ENCODE measurements at places on chromosomes 1 and 21. TPM values are rescaled to one million over a fixed set of nuclear protein-coding genes. Genes with fewer than 3 reads are reported as not detected.
A peak's percentile ranks its signal among the peaks of the same experiment; 100 is the strongest.

DNA sequence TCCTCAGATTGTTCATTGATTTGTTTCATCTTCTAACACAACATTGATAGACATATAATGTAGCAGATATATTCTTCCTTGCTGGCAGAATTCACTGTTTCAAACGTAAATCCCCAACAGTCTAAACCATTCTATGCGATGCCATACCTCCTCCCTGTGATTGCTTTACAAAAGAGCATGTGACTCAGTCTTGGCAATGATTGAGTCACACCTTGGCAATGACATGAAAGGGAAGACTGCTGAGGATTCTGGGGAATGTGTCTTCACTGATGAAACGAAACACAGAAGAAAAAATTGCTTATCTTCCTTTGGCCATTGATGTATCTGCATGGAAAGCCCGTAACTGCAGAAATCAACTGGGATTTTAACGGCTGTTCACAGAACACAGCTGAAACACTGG is 409.6 kb upstream of the ZRANB2 start:
- no peak for DNase-seq

DNA sequence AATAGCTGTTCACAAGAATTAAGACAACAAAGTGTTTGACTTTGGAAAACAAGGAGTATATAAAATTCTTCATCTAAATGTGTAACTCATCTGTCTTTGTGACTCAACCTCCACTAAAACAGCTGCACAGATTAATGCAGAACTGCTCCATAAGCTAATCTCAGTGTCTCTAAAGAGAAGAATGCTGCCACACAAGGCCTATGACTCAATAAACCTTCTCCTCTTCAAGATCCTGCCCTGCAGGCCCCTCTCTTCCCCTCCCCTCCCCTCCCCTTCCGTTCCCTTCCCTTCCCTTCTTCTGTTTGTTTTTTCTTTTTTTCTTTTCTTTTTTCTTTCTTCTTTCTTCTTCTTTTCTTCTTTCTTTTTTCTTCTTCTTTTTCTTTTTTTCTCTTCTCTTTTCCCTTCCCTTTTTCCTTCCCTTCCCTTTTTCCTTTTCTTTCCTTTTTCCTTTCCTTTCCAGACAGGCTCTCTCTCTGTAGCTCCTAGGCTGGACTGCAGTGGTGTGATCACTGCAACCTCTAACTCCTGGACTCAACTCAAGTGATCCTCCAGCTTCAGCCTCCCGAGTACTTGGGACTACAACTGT is 1052.8 kb downstream of the BRINP3 start:
- peak; percentile 21 for DNase-seq

DNA sequence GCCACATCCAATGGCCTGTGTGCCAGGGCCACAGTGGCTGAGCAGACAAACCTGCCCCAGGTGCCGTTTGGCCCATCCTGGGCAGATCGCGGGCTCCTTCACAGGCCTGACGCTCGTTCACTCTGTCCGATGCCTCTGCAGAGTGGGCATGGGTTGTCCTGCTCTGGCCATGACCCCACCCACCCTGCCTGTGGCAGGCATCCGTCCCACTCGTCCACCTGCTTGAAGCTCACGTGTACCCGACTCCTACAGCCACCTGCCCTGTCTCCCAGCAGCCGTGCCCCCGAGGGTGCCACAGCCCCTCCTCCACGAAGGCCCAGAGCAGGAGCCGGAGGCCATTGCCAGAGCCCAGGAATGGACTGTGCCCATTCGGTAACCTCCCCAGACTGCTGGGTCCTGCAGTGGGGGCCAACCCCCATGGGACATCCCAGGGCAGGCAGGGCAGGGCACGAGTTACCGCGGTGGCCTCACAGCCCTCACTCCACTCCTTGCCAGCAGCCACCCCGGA is 41.9 kb downstream of the TRIM11 start:
- DNase-seq, result no peak

The SPRR5 gene
- total RNA-seq, result not detected

The HTR6 gene
- total RNA-seq, result not detected

- DNase-seq, result no peak
Measured at GRCh38 chr1:96372881-96373280, 348.7 kb upstream of the PTBP2 start.

GRCh38 chr1:168834225-168834872 is 105.3 kb upstream of the DPT start:
- DNase-seq, result peak; percentile 24

GRCh38 chr1:17542645-17543044 is 3.1 kb downstream of the ARHGEF10L start:
- no peak for DNase-seq

- peak; percentile 30 for DNase-seq
Measured at GRCh38 chr1:162065016-162065415, 4.5 kb upstream of the NOS1AP start.

GRCh38 chr1:163924041-163924440 is 602.3 kb downstream of the NUF2 start:
- no peak for DNase-seq

GRCh38 chr1:11735854-11736745 is at the start of gene AGTRAP:
TSS of gene AGTRAP (plus strand) at chr1:11736136. CDS start at chr1:11736209, 73 bp downstream.
- DNase-seq, result peak; percentile 95

The MAN1C1 gene
- total RNA-seq, result 118 TPM

- DNase-seq, result no peak
Measured at GRCh38 chr1:86195281-86195680, 38.7 kb upstream of the COL24A1 start.

- DNase-seq, result no peak
Measured at GRCh38 chr21:46442938-46443337, 15.8 kb upstream of the DIP2A start.

DNA sequence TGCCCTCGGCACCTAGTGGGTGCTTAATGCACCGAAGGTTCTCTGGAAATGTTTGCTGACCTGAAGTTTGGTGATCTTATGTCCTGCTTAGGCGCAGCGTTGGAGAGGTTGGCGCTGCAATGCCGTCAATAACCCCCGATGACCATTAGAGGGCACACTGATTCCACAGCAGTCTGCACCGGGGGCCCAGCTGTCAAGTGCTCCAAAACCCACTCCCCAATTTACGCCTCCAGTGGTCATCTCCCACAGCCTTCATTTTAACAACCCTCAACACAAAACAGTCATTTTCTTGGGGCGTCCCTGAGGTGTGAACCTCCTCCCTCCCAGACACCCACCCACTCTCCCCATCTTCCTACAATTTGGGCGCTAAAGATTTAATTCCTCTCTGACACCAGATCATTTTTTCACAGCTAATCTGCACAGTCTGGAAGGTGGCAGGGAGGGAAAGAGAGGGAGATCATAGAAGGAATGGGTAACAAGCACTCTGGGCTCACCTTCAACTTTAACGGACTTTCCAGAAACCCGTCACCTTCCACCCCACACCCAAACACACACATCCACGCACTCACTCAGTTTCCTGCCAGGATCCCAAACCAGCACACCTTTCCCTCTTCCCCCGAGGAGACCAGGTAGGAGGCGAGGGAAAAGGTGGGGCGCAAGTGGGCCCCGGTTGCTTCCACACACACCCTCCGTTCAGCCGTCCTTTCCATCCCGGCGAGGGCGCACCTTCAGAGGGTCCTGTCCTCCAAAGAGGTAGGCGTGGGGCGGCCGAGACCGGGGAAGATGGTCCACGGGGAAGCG is 570 bp upstream of the NPR1 start:
- peak; percentile 67 for DNase-seq

GRCh38 chr1:104353580-104353979 is 603.9 kb downstream of the AMY1C start:
- DNase-seq, result no peak

The C1orf53 gene
- total RNA-seq, result 4.3 TPM

The RIPK4 gene
- total RNA-seq, result 2.4 TPM

The LYPD8 gene
- not detected for total RNA-seq

The ACADM gene
- total RNA-seq, result 63.3 TPM

The PGLYRP4 gene
- total RNA-seq, result not detected

- no peak for DNase-seq
Measured at GRCh38 chr1:182629499-182630096, 25.4 kb upstream of the RGS16 start.

DNA sequence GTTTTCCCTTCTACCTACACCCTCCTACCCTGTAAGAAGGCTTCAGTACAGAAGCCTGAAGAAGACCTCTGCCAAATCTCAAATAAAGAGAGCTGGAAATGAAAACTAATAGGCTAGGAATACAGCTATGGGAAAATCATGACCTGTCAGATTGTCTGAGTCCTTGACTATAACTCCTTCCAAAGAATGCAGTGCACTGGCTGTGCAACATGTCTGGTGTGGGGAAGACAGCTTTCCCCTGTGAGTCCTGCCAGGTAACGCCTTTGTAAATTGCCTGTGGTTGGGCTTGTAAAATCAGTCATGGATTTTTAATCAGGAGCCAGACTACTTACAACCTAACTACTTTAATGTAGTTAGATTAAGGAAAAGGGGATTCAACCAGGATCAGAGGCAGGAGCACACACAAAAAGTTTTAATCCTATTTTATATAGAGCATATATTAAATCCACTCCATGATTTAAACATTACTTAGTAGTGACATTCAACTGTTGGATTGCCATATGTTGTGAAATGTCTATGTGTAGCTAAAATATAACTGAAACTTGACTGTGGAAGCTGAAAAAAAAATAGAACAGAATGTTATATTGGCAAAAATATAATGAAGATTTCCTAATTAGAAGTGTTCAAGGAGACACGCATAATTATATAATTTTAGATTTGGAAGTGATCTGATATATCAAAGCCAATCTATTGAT is 1667.8 kb downstream of the KCNT2 start:
- DNase-seq, result peak; percentile 6

The PTGER3 gene
- total RNA-seq, result 4.4 TPM

Data from cardiac muscle cell (in vitro differentiated cells and primary cell).